ENCODE measurements at places on chromosomes 2 and 18.

DNA sequence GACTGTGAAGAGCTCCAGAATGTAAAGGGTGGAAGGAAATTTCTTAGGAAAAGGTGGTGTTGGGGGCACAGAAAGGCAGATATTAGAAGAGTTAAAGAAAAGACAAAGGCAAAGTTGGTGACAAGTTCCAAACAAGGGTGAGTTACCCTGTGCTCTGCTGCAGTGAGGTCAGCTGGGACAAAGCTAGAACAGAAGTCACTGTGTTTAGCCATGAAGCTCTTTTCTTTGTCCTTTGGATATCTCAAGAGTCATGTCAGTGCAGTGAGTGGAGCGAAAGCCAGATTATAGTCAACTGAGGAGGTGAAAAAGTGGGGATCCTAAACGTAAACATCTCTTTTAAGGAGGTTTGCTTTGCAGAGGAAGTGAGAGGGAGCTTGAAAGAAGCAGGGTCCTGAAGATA lies 187.8 kb upstream of the ALPP start:
- DNase-seq = no peak

DNA sequence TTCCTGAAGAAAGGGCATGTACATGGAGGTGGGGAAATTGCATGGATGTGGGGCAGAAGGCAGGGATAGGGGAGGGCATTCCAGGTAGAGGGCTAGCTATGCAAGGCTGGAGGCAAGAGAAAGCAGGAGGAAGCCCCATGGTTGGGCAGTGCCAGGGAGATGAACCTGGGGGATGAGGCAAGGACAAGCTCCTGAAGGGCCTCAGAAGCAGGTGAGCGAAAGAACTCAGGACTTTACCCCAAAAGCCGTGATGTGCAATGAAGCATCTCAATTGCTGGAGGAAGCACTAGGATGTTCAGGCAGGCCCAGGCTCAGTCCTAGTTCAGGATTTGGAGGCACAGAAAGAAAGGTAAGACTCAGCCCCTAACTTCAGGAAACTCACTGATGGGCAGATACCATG lies 117.0 kb upstream of the EPAS1 start:
- no peak for DNase-seq

GRCh38 chr18:3982541-3982940 lies 472.6 kb downstream of the DLGAP1 start:
- DNase-seq = no peak

DNA sequence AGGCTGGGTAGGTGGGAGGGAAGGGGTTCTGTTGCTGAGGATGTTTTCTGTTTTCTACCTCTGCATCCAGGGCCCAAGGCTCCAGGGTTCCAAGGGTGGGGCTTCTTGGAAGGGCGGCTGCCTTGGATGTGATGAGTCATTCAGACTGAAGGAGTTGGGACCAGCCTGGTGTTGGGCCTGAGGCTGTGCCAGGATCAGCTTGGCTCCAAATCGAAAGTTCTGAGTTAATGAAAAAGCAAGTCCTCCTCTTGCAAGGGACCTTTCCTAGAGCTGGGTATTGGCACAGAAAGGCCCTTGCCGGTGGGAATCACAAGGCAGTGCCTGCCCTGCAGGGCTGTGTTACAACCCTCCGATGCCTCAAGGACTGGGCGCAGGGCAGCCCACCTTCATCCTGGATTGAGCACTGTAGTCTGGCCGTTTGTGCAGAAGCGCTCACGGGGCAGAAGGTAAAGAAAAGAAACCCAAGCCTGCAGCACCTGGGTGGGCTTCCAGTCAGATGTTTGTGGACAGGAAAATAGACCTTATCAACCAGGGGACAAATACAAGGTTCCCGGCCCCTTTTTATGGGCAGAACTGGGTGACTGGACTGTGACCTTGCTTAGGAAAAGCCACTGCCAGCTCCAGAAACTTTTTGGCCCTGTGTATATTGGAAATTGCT lies 52.5 kb upstream of the MCFD2 start:
- no peak for DNase-seq

DNA sequence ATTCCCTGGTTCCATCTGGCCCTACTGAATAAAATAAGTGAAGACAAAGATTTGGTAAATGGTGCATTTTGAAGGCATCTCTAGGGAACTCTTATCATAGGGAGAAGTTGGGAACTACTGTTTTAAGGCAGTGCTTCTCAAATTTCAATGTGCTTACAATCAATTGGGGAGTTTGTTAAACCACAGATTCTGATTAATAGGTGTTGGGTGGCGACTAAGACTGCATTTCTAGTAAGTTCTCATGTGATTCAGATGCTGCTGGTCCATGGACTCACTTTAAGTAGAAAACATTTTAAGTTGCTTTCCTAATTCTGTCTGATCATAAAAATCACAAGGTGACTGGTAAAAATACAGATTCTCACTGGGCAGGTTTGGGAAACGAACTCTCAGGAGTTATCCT lies 14.6 kb downstream of the FARSB start:
- DNase-seq = no peak

- no peak for DNase-seq
These were observed 40.4 kb downstream of the NAT8 start for GRCh38 chr2:73601780-73602179.

- DNase-seq = no peak
These were observed 188.2 kb downstream of the BCL2 start for GRCh38 chr18:63131106-63131958.

- DNase-seq = no peak
These were observed 257.3 kb upstream of the CXCR4 start for GRCh38 chr2:136375017-136375901.

GRCh38 chr2:164464376-164464775 lies 156.9 kb downstream of the GRB14 start:
- no peak for DNase-seq

DNA sequence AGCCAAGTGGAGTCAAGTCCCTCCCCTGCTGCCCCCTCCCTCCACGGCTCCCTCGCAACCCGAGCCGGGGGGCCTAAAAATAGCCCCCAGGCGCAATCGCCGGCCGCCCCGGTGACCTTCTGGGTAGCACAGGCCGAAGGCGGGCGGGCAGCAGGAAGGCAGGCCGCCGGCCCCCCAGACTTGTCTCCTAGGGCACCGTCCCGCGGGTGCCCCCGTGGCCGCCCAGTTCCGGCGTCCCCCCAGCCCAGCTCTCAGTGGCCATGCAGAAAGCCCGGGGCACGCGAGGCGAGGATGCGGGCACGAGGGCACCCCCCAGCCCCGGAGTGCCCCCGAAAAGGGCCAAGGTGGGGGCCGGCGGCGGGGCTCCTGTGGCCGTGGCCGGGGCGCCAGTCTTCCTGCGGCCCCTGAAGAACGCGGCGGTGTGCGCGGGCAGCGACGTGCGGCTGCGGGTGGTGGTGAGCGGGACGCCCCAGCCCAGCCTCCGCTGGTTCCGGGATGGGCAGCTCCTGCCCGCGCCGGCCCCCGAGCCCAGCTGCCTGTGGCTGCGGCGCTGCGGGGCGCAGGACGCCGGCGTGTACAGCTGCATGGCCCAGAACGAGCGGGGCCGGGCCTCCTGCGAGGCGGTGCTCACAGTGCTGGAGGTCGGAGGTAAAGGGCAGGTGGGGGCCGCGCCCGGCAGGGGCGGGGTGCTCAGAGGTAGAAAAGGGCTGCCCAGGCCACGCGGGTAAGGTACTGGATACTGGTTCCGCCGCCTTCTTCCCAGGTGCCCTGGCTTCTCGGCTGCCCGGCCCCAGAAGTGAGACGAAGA lies at the start of gene SPEG:
Gene SPEG (plus strand): TSS at position 126 of the 808 bp plus-strand sequence. CDS start 135 bp downstream, at position 261.
- DNase-seq = no peak

DNA sequence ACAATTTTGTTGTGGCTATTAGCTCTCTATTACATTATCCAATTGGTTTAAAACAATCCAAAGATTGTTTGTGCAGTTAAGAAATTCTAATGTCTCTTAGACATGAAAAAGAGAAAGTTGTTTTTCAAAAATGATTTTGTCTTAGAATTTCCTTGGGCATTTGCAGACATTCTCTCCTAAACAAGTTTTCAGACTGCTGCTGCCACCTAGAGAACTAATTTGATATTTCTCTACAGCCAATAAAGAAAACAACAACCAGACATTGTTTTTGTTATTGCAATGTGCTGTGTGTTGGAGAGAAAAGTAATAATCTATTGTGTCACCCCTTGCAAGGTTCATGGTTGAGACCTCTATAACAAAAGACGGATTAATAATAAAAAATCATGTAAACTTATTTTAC lies 119.0 kb upstream of the SYT4 start:
- DNase-seq = no peak

GRCh38 chr2:19800796-19801195 lies 101.0 kb downstream of the TTC32 start:
- no peak for DNase-seq

DNA sequence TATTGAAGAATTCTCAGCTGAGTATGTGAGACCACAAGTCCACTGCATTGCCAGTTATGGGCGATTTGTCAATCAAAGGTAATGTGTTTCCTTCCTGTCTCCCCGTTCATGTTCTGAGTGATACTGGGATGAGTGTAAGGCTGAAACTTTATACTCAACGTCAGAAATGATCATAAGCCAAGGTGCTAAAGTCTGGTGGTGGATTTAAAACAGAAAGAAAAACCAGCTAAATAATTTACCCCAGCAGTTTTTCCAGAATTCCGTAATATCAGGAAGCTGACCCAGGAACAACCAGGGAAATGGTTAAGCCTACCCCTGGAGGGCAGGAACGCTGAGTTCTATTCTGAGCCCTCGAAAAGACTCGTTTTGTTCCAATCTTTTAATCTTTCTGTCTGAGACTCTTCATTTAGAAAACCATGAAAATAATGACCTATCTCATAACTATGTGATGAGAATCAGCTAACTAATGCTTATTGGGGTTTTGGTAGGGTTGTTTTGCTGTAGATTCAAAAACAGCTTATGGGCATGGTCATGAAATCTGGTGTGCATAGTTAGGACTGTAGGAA lies 149.6 kb downstream of the LAMA3 start:
- DNase-seq = no peak

- no peak for DNase-seq
These were observed 97.9 kb downstream of the ATL2 start for GRCh38 chr2:38279201-38279600.

DNA sequence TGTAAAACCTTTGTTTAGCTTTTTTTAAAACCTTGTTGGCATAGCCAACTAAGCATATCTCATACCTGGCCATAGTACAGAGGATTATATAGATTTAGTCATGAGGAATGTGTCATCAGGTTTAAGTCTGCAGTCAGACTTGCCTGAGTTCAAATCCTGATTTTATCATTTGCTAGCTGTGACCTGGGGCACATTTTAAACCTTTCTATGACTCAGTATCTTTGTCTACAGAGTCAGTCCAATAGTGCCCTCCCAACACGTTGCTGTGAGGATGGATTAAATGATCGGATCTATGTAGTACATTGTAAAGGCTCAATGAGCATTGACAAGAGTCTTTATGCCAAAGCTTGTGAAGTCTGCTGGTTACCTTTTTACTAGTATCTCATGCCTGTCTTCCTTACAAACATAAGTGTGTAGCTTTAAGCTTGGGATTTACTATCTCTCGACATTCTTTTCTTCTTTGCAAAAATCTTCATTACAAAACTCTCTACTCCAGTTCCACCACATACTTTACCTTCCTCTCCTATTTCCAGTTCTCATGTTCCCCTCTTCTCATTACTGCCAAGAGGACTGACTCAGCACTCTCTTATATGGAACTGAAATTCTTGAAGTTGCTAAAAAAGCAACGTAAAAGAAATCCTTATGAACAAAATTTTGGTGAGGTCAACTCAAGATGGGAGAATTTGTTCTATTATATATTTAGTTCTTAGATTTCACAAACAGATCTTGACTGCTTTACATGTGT lies 68.1 kb upstream of the RBMS1 start:
- no peak for DNase-seq

DNA sequence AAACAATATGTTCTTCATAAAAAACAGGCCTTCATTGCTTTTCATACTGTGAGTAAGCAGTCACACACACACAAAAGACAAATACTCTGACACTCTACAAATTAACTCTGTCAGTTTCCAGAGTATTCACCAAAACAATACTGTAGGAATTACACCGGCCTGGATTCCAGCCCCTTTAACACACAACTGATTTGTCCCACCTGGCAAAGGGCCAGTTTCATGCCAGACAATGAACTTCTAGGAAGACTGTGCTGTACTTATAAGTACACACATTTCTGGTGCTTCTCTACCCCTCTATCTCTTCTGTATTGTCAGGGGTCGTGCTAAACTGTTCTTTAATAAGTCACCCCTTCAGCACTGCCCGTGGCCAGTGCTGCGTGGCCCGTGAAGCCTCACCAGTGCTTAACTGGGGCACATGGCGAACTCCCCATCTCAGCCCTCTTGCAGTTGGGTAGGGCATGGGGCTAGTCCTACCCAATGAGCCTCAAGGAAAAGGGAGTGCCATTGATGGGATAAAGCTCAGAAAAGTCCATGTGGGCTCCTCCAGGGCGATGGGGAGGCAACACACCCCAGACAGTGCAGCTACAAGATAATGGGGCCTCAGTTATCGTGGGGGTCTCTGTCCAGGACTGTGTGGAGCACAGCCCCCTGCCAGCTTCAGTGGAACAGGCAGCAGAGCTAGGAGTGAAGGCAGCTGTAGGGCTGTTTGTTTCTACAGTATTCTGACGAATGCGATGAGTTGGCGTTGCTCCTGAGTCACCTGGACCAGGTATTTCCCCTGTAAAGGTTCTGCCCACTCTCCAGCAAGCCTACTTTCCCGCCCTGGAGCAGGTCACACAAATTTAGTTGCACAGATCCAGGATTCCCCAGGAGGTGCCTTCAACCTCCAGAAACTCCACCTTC lies 99.0 kb downstream of the SP3 start:
- DNase-seq = no peak

GRCh38 chr2:96616535-96616934 lies 21.6 kb downstream of the KANSL3 start:
- no peak for DNase-seq

GRCh38 chr18:29644276-29644675 lies 1398.3 kb downstream of the DSC3 start:
- no peak for DNase-seq

DNA sequence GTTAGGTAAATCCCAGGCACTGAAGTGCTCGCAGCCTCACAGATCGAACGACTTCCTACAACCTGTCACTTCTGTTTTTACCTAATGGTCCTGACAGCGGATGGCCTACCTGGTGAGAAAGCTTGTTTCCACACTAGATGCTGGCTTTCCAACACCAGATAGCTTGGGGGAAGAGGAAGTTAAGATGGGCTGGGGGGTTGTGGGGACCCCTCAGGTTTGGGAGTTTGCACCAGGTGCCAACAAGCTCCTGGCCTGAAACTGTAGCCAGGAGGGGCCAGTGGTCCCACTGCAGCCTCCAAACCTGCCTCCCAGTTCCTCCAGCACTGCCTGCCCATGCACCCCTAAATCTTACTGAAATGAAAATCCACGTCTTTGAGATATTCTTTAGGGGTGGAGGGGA lies 3.9 kb downstream of the TMEM185B start:
- DNase-seq = no peak

Data from GM12892 (cell line).